Peyer's patch (tissue), 4 donors: ENCODE measurements at places on chromosomes 2 and 18. TPM values are rescaled to one million over a fixed set of nuclear protein-coding genes. Genes with fewer than 3 reads are reported as not detected.

DNA sequence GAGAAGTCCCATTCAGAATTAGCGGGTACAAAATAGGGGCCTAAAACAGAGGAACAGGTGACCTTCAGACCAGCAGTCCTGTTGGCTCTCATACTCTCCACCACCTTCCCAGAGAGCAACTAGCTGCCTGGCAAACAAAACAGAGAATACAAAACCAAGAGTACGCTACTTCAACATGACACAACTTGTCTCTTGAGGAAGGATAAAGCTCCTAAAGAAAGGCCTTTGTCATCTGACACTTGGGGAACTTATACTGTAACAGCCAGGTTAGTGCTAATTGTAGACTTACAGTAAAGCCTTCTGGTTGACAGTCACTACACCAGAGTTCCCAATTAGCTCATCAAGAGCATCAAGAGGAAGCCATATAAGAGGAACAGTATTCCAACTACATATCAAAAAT, 282.1 kb upstream of the NT5C1B start:
- H3K27ac ChIP-seq: no peak overlapping the region
- H3K36me3 ChIP-seq: no peaks in the 10 kb centered on the region
- H3K4me3 ChIP-seq: no peak overlapping the region
- no peaks in the 10 kb centered on the region for H3K27me3 ChIP-seq
- no peaks in the 10 kb centered on the region for H3K4me1 ChIP-seq

DNA sequence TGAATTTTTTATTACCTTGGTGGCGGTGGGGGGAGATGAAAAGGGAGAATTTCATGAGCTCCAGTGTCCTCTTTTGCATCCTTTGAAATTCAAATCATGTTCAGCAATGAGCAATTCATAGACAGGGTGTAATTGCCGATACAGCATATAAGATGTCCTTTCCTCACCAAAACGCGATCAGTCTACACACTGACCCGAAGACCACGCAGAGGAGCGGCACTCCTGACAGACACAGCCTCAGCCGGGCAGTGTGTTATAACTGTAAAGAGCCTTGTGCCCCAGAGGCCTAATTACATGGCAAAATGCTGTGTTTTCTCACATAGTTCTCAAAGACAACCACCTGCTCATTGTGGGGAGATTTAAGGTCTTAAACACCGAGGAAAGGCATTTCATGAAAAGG, 38.4 kb upstream of the APCDD1 start:
- no peak overlapping the region for H3K4me3 ChIP-seq
- H3K27me3 ChIP-seq: no peaks in the 10 kb centered on the region
- H3K36me3 ChIP-seq: no peaks in the 10 kb centered on the region

DNA sequence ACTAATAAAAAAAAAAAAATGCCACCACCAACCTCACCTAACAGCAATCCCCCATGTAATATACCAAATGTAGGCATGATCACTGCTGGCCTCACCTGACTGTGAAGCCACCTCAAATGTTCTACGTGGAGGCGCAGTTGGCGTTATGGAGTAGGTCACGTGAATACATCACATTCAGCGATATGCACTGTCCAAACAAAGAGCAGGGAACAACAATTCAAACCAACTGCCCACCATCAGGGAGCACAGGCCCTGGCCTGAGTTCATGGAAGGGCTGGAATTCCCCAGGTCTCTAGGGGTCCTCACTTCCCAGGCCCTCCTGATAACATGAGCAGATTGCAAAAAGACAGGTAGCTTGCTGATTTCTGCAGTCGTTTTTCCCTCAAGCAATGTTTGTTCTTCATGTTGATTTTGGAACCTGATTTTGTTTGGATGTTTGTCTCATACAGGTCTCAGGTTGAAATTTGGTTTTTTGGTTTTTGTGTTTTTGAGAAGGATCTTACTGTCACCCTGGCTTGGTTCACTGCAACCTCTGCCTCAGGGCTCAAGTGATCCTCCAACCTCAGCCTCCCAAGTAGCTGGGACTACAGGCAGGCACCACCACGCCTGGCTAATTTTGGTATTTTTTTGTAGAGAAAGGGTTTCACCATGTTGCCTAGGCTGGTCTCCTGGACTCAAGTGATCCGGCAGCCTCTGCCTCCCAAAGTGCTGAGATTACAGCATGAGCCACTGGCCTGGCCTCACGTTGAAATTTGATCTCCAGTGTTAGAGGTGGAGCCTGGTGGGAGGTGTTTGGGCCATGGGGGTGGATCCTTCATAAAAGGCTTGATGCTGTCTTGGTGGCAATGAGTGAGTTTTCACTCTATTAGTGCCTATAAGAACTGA, 15.5 kb downstream of the TBC1D8 start:
- H3K27me3 ChIP-seq: no peaks in the 10 kb centered on the region
- no peak overlapping the region for H3K4me3 ChIP-seq
- no peaks in the 10 kb centered on the region for H3K4me1 ChIP-seq
- H3K27ac ChIP-seq: no peak overlapping the region

DNA sequence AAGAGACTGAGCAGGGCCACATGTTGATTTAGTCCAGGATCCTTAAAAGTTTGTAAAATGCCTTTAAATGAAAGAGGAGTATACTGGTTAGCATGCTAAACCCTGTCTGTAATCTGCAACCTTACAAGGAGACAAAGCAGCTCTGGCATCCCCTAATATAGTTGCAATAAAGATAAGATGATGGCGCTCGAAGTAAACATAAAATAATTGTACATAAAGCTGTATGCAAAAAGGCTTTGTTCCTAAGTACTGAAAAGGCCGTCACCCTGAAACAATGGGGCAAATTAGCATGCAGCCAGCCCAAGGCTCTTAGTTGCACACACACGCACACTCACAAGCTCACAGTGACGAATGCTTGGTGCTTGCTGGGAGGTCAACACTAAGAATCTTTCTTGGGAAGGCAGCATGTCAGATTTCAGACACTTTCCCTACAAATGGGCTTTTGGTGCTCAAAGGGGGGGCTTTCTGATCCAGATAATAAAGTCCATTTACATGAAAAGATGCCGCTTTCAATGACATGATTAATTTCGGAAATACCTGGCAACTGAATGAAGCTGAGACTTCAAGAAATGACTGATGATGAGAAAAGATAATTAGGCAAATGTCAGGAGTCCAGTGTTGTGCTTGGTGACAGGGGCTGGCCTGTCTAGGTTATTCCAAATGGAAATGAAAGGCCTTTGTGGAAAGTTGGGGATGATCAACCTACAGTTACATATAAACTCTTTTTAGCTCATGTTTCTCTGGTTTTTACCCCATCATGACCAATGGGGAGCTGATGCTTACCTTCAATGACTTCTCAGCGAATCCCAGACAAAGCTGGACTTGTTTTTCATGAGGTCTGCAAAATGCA, 370.3 kb downstream of the MEIS1 start:
- no peak for DNase-seq
- H3K27ac ChIP-seq: no peak overlapping the region
- no peaks in the 10 kb centered on the region for H3K27me3 ChIP-seq
- H3K4me1 ChIP-seq: no peaks in the 10 kb centered on the region
- H3K36me3 ChIP-seq: no peaks in the 10 kb centered on the region

DNA sequence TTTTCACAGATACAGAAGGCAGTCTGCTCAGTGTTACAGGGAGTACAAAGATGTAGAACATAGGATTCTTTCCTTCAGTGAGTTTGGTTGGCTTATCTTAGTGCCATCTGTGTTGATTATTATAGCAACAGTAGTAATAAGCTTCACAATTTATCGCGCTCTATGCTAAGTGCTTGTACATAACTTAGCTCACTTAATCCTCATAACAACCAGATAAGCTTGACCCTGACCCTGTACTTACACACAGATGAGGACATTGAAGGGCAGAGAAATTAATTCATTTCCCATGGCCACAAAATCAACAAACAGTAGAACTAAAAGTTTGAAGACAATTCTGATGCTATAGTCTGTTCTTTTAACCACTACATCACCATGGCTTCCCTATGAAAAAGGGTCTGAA, 121.8 kb downstream of the SPHKAP start:
- H3K36me3 ChIP-seq: no peaks in the 10 kb centered on the region
- no peak overlapping the region for H3K4me3 ChIP-seq
- DNase-seq: no peak

CLEC4F gene
- not detected for total RNA-seq

DNA sequence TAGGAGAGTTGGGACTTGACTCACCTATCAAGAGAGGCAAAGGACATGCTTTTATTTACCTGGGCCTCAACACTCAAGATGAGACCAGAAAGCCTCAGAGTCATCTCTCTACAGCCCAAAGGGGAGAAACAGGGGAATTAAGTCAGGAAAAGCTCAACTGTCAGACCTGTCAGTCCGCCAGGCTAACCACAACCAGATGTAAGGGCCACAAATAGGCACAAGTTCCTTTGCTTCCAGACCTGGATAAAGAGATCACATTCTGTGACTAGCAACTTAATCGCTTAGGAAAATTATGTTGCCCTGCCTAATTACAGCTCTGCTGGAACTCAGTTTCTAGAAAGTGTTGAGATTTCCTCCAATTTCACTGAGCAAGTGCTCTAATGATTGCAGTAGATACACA, 67.9 kb downstream of the ANKRD44 start:
- no peak for DNase-seq
- H3K27ac ChIP-seq: no peak overlapping the region
- H3K4me3 ChIP-seq: no peak overlapping the region
- H3K27me3 ChIP-seq: no peaks in the 10 kb centered on the region
- peaks cover 8% of the 10 kb centered on the region for H3K4me1 ChIP-seq

- H3K4me3 ChIP-seq: no peak overlapping the region
- DNase-seq: no peak
- no peak overlapping the region for H3K27ac ChIP-seq
Observed at GRCh38 chr2:224570328-224570993, 14.7 kb downstream of the CUL3 start.

GRCh38 chr2:174586418-174587295, 10.9 kb downstream of the WIPF1 start:
- H3K27ac ChIP-seq: no peak overlapping the region
- DNase-seq: no peak
- no peaks in the 10 kb centered on the region for H3K27me3 ChIP-seq
- H3K36me3 ChIP-seq: no peaks in the 10 kb centered on the region

GRCh38 chr2:38887347-38887746, 2.3 kb upstream of the ARHGEF33 start:
- H3K27ac ChIP-seq: no peak overlapping the region
- no peaks in the 10 kb centered on the region for H3K4me1 ChIP-seq
- no peaks in the 10 kb centered on the region for H3K36me3 ChIP-seq

RAB6C gene
- total RNA-seq: not detected

- H3K4me1 ChIP-seq: no peaks in the 10 kb centered on the region
- H3K4me3 ChIP-seq: no peak overlapping the region
- no peak overlapping the region for H3K27ac ChIP-seq
Observed at GRCh38 chr2:238358769-238359168, 38.5 kb downstream of the TRAF3IP1 start.

DNA sequence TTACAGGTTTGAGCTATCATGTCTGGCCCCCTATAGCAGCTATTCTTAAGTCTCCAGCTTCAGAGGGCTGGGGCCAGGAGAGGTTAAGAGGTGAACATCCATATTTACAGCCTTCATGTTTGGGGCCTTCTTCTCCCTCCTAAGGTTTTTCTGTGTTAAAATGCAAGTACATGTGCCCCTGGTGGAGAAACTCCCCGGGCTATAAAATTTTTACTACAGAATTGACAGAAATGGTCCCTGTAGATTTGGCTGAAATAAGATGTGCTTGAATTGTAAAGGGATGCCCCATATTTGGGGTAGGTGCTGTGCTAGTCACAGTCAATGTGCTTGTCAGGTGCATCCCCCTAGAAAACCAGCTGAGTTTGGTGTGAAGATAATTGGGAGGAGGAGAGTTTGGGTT, 263.3 kb upstream of the CXCR4 start:
- DNase-seq: no peak
- H3K27me3 ChIP-seq: no peaks in the 10 kb centered on the region
- peak overlapping the region; percentile 33 for H3K27ac ChIP-seq
- peaks cover 20% of the 10 kb centered on the region for H3K4me1 ChIP-seq
- H3K36me3 ChIP-seq: no peaks in the 10 kb centered on the region

GRCh38 chr2:39837856-39838453, 58.9 kb upstream of the THUMPD2 start:
- DNase-seq: peak; percentile 53
- H3K36me3 ChIP-seq: no peaks in the 10 kb centered on the region
- H3K4me1 ChIP-seq: no peaks in the 10 kb centered on the region

DNA sequence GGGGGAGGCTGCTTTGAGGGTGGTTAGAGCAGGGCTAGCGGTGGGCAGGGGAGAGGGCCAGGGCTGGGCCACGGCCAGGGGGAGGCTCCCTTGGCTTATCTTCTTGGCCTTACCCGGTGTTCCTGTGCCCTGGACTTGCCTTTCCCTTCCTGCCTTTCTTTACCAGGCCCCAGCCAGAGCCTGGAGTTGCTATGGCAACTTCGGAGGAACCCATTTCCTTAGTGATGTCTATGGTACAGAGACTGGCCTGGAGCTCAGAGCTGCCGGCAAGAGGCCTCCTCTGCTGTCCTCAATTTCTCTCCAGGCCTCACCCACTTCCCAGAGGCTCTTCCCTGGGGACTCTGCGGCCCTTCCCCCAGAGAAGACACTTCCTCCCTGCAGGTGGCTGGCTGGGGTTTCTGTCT, 11.5 kb downstream of the SPEG start:
- no peaks in the 10 kb centered on the region for H3K36me3 ChIP-seq
- H3K4me3 ChIP-seq: no peak overlapping the region
- no peak for DNase-seq
- no peaks in the 10 kb centered on the region for H3K27me3 ChIP-seq
- H3K4me1 ChIP-seq: peaks cover 5% of the 10 kb centered on the region

- DNase-seq: no peak
- no peaks in the 10 kb centered on the region for H3K4me1 ChIP-seq
- H3K27me3 ChIP-seq: no peaks in the 10 kb centered on the region
- H3K27ac ChIP-seq: no peak overlapping the region
- H3K36me3 ChIP-seq: no peaks in the 10 kb centered on the region
Observed at GRCh38 chr2:81234711-81235110, 930.2 kb upstream of the LRRTM1 start.

CCNYL1 gene
- total RNA-seq: 22.6 TPM

DNA sequence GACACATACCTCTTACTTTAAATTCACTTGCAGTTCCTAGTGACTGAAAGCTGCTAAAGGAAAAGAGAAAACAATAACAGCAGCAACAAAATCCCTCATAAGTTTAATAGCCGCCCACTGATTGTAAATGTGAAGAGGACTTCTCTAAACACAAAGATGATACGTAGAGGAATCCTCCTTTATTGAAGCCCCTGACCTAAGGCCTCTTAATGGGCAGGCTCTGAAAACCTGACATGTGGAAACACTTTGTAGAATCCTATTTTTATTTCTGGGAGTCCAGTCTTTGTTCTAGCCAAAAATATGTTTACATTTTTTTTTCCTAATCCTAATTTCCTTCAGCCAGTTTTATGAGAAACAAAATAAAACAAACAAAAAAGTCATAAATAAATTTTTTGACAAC, 1277.7 kb upstream of the CELF4 start:
- no peak for DNase-seq
- no peak overlapping the region for H3K4me3 ChIP-seq
- no peaks in the 10 kb centered on the region for H3K27me3 ChIP-seq
- H3K27ac ChIP-seq: no peak overlapping the region
- no peaks in the 10 kb centered on the region for H3K4me1 ChIP-seq
- H3K36me3 ChIP-seq: no peaks in the 10 kb centered on the region

DNA sequence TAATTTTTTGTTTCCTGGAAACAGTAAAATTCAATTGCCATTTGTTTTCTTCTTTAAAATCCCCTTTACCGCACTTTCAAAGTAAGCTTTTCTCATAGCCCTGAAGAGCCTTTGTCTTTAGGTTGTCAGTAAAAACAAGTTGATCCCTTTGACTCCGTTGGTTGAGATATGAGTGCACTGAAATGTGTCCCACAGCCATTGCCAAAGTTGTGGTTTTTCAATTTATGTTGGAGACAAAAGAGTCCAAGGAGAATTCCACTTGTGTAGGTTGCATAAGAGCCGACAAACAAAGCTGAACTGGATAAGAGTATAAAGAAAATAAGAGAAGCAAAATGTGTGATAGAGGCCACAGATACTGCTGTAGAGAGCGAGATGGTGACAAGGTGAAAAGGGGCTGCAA, 26.1 kb upstream of the HNMT start:
- no peaks in the 10 kb centered on the region for H3K4me1 ChIP-seq
- H3K36me3 ChIP-seq: no peaks in the 10 kb centered on the region
- no peak for DNase-seq
- no peak overlapping the region for H3K27ac ChIP-seq
- H3K27me3 ChIP-seq: no peaks in the 10 kb centered on the region
